Skin of body (tissue), 3 donors: ENCODE measurements at places on chromosomes 3 and 15. TPM values are rescaled to one million over a fixed set of nuclear protein-coding genes. Genes with fewer than 3 reads are reported as not detected.
A peak's percentile ranks its signal among the peaks of the same experiment; 100 is the strongest.

DNA sequence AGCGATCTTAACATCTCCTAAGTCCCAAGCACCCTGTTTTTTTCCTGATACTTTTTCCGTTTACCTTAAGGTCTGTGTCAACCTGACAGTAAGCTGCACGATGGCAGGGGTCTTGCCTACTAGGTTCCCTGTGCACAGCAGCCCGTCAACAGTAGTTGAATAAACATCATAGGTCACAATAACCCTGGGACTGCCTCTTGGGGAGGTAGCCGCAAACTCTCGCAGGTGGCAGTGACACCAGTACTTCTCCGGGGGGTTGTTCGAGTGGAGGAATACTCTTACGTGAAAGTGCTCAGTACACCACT lies 365 bp upstream of the PDCD6IP start:
- DNase-seq: no peak

GRCh38 chr15:56076640-56077039 lies 83.2 kb upstream of the NEDD4 start:
- no peak for DNase-seq

- DNase-seq: no peak
Observed at GRCh38 chr3:187098923-187099512, 40.3 kb downstream of the RPL39L start.

DNA sequence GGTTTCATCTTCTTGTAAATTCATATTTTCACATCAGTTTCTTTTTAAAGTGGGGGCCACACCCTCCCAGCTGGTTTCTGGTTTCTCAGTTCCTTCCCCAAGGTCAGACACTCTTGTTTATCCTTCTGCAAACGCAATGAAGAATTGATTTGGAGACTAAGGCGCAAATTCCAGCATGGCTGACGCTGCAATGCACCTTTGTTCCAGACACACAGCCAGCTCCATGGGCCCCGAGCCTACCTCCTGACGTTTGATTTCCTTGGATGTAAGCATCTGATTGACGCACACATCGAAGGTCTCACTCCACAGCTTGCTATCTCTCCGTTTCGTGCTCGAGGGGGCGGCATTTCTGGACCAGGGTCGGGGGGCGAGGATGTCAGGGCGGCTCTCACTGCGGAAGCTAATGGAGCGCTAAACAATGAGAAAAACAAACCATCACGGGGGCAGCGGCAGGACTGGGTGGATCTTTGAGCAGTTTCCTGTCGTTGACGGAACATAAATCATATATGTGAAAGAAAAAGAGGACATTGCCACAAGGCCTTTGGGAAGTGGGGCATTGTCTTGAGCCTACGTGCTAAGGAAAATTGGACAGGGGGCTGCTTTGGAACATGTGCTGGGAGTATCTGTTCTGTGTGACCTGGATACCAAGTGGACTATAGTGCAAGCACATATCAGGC lies 46.9 kb downstream of the ARHGEF3 start:
- peak; percentile 8 for DNase-seq

GRCh38 chr15:77649017-77649416 lies 16.3 kb upstream of the LINGO1 start:
- DNase-seq: no peak

- DNase-seq: no peak
Observed at GRCh38 chr3:45942051-45942825, 1.0 kb upstream of the CXCR6 start.

DNA sequence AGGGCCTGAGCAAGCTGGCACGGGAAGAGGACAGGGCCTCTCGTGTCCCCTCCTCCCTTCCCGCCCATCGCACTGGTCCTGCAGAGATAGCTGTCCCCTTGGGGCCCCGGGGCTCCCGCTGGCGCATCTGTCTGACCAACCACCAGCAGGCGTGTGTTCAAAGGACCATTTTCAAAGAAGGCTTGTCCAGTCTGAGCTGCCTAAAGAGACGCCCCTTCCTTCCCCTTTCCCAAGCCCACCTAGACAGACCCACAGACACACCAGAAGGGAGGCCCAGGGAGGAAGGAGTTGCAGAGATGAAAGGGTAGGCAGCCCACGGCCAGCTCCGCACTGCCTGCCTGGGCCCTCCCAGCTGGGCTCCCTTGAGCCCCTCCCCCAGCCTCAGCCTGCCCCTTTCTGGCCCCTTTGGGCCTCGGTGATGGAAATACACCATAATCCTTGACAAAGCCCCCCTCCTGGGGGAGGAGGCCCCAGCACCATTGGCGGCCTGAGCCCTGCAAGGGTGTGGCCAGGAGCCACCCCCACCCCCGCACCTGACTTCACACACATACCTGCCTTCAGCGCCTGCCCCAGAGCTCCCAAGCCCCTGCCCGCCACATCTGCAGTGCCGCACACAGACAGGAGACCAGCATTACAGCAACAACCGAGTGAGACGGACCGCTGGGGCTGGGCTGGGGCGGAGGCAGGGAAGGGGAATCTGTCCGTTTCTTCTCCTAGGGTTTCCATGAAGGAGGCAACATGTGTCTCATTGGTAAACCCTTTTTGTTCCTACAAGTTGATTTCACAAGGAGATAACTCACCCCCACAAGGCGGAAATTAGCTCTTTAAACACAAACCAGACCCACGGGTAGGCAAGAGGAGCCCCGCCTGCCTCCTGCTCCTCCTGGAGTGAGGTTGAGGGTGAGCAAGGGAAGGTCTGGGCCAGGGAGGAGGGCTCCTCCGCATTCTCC lies at the start of gene STRA6:
TSS of gene STRA6 (minus strand) at position 336 of the 950 bp plus-strand sequence. CDS start 520 bp downstream, outside the sequence.
- no peak for DNase-seq

DNA sequence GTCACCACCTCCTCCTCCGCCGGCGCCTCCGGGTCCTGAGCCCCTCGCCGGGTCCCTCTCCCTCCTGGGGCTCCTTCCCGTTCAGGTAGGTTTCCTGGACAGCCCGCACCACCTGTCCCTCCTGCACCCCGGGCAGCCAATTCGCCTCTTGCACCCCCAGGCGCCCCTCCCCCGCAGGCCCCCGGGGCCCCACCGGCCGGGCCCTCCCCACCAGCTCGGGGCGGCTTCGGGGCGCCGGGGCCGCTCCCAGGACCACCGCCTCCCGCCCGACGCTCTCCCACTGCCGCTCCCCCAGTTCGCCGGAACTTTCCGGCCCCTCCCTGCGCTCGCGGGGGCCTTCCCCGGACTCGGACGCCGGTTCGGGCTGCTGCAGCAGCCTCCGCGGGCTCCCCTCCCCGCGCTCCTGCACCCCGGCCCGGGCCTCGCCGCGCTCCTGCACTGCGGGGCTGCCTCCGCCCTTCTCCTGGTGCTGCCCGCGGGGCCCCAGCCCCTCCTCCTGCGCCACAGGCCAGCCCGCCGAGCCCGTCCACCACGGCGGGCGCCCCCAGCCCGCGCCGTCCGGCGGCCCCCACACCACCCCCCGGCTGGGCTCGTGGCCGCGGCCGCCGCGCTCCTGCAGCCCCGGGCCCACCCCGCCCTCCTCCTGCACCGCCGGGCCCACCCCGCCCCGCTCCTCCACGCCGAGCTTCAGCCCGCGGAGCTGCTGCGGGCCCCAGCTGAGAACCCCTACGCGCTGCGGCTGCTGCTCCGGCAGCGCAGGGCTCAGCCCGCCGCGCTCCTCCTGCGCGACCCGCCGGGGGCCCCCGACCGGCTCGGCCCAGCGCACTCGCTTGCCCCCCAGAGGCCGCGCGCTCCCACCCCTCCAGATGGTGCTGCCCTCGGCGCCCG lies 587 bp upstream of the TNK2 start:
- no peak for DNase-seq

- DNase-seq: no peak
Observed at GRCh38 chr15:100704281-100705055, 102.1 kb downstream of the ASB7 start.

DNA sequence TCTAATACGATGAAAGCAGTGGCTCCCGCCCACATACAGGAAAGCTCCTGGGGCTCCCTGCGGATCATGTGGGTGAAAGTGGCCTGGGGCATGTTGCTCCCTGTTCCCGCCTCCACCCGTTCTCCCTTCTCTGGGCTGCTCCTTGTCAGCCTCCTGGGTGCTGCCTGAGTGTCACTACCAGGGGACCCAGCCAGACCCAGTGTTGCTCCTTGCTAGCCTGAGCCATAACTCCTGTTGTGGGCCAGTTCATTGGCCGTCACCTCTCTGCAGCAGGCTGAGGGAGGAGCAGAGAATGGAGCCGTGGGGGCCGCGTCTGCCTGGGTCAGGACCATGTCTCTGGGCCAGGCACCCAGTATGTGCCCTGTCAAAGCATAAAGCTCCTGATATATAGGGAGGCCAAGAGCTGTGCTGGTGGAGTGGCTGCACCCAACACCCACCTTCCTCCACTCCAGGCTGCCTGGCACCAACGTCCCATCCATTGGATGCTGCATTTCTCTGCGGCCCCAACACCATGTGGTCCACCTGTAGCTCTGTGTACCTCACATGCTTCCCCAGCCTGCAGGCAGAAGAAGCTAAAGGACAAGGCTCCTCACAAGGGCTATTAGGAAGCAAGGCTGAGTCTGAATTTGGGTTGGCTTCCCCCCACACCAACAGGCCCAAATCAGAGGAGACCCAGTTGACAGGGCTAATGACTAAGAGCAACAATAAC lies 40.5 kb downstream of the KLF13 start:
- no peak for DNase-seq

The ELL3 gene
- total RNA-seq: 14.2 TPM

The DAZL gene
- total RNA-seq: not detected

The ARHGEF26 gene
- total RNA-seq: 13.8 TPM

The GNB4 gene
- total RNA-seq: 57.4 TPM
